ENCODE measurements at places on chromosomes 1 and 21.
A peak's percentile ranks its signal among the peaks of the same experiment; 100 is the strongest.

DNA sequence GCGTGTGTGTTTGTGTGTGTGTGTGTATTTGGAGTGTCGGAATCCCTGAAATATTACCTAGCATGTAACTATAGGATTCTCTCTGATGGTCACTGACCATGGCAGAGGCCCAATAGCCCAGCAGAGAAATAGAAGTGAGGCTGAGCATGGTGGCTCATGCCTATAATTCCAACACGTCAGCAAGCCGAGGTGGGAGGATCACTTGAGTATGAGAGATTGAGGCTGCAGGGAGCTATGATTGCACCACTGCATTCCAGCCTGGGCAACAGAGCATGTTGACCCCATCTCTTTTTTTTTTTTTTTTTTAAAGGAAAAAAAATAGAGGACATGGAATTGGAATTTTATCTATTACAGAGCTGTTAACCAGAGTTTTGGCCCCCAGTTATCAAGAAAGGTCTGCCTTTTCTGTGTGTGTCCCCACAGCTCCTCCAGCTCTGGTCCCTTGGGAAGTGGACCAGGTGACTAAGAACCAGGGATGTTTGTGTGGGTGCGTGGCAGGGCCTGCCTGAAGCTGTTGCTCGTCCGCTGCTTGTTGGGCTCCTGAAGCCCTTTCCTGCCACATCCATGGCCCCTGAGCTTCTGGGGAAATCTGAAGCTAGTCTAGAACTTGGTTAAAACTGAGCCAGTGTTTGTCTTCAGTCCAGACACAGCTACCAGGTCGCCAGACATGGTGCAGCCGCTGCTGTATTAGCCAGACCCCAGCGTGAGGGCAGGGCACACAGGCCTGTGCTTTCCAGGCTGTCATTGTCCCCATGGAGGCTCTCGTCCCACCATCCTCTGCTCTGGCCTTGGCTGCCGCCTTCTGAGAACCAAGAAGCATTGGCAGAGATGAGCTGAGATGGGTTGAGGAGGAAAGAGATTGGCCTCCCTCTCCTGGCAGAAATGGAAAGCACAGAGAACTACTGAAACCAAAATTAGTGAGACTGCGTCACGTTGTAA, 25.5 kb downstream of the CAPN9 start:
- DNase-seq = no peak

DNA sequence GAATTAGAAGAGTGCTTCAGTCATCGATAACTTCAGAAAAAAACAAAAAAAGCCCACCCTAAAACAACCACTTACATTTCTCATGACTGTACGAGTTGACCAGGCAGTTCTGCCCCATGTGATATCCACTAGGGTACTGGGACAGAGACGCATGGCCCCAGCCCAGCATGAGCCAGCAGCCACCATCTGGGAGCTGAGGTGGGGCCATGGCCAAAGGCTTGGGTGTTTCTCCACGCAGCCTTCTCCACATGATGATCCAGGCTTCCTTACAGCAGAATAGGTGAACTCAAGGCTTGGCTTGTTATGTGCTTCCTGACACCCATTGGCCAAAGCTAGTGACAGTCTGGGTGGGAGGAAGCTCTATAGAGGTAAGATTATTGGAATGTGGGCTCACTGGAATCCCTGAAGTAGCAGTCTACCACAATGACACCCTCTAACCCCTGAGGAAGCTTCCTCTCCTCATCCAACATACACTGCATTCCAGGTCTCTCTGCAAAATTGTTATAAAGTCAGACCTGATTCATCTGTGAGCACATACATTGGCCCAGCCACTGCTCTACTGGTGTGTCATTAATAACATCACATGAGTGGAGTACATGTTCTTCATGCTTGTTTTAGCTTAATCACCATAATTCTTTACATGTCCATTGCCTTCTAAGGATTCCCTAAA, 66.3 kb upstream of the NTPCR start:
- DNase-seq = no peak

- no peak for DNase-seq
These were observed 5.8 kb upstream of the NDUFV3 start for GRCh38 chr21:42887326-42887725.

- DNase-seq = no peak
These were observed 116.3 kb downstream of the NCAM2 start for GRCh38 chr21:21114461-21114860.

- DNase-seq = no peak
These were observed 18.7 kb downstream of the CHRNB2 start for GRCh38 chr1:154586231-154586630.

GRCh38 chr1:209544098-209544497, 39.4 kb upstream of the CAMK1G start:
- no peak for DNase-seq

GRCh38 chr1:67571901-67572593, 113.0 kb upstream of the GADD45A start:
- DNase-seq = no peak

- no peak for DNase-seq
These were observed 569 bp downstream of the FALEC start for GRCh38 chr1:150516050-150516591.

DNA sequence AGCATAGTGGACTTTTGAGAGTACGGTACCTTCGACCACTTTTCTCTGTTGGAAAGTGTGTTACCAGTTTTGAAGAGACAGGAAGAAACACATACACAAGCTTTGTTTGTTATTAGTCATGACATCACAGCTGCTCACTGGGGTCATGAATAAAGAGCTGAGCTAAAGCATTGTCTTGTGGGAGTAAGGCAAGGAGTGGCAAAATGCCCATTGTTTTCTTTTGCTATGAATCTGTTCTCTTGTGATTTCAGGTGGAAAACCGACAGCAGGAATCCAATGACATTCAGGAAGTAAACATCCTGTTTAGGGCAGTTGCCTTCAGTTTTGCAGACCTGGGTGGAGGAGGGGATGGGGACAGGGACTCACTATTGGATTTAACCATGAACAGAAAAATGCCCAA, 66.2 kb downstream of the RGL1 start:
- DNase-seq = no peak

- DNase-seq = no peak
These were observed 46.5 kb downstream of the NCF2 start for GRCh38 chr1:183543619-183544204.

GRCh38 chr1:222618001-222618879, at the start of gene MIA3:
Gene MIA3 (plus strand): TSS chr1:222618097. CDS start chr1:222618111, 14 bp downstream.
- DNase-seq = peak; percentile 61

DNA sequence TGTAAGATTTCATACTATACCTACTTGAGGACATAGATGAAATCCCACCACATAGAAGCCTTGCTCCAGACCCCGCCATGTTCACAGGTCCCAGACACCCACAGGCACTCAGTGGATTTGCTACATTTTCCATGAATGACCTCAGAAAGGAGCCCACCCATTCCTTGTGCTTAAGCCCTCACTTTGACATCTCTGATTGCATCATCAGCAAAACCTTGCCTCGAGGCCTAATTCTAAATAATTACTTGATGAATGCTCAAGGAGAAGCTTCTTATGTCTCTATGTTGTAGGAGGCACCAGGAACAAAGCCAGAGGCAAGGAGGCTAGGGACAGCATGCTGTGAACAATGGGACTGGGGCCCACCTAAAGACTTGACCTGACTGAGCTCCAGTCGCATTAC, 12.1 kb downstream of the OVGP1 start:
- DNase-seq = no peak

GRCh38 chr1:212188599-212189351, 96.4 kb upstream of the PPP2R5A start:
- DNase-seq = no peak

DNA sequence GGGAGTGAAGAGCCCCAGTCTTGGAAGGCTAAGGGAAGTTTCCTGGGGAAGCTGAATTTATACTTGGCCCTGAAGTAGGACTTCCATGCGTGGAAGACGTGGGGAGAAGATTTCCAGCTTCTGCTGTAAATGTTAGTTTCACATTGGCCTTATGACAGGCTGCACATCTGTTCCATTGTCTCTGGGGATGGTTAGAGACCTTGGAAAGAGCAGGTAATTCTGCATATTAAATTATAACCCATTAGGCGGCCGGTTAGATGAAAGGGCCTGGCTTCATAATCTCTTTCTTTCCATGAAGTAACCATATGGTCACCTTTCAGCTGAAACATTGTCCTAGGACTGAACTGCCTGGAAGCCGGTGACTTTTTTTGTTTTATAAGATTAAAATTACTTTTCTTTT, 37.5 kb downstream of the DPT start:
- DNase-seq = no peak

- DNase-seq = no peak
These were observed 1.0 kb downstream of the YOD1 start for GRCh38 chr1:207049974-207050391.

DNA sequence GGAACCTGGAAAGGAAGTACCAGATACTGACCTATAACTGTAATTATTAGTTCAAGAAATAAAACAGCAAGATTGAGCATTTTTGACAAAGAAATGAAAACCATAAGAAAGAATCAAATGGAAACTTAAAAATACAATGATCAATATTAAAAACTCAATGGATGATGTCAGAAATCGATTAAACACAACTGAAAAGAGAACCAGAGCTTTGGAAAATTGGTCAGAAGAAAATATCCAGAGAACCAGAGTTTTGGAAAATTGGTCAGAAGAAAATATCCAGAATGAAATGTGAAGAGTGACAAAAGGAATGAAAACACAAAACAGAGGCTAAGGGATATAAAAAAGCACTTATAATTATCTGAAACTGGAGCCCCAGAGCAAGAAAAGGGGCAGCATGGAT, 438.6 kb downstream of the AJAP1 start:
- DNase-seq = no peak

DNA sequence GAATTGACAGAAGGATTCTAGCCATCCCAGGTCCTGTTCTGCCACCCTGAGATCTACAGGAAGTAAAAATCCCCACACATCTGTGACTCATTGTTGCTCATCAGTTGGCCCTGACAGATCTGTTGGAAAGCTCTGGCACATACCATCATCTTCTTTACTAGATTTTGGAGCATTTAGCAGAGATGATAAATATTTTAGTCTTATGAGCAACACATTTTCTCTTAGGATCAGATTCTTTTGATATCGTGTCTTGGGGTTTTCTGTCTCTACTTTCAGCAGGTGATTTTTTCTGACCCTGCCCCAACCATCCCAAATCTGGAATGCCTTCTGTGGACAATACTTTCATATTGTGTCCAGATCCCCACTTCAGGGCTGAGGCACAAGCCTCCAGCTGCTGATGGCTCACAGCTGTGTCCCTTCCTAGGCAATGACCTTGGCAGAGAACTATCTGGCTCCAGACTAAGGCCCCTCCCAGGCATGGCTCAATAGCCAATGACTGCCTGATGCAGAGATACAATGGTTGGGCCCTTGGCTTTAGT, 102.8 kb downstream of the GDAP2 start:
- no peak for DNase-seq

DNA sequence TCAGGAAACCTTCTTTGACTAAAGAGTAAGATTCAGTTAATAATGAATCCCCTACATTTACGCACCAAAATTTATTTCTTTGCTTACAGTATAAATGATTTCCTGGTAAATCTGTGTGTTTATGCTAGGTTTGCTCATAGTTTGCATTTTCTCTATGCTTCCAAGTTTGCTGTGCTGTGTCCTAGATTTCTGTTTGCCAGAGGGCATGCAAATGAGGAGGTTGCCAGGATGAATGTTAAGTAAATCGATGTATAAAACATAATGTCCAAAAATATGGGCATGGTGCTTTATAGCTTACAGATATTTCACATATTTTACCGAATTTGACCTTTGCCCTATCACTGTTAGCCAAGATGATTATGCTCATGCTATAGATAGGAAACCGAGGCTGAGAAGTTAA, 63.8 kb downstream of the TBX19 start:
- DNase-seq = no peak

DNA sequence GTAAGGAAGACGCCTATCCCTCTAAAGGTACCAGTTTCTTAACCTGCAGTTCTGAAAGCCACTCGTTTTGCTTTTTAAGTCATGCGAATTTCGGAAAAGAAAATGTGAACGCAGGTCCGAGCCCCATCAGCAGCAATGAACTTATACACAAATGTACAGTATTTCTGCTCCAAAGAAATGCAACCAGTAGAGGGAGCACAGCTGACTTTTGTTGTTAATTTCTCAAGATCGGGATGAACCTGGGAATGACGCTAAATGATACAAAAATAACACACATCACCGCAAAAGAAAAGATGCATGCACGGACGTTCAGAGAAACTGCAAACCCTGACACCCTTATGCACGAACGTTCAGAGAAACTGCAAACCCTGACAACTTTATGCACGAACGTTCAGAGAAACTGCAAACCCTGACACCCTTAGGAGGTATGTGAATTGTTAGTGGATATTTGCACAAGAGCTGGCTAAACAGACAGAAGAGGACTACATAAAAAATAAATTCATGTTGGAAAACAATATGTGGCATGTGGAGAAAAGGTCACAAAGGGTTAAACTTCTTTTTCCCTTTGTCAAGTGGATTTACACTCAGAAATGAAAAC, 3.5 kb upstream of the TIAM1 start:
- DNase-seq = no peak

DNA sequence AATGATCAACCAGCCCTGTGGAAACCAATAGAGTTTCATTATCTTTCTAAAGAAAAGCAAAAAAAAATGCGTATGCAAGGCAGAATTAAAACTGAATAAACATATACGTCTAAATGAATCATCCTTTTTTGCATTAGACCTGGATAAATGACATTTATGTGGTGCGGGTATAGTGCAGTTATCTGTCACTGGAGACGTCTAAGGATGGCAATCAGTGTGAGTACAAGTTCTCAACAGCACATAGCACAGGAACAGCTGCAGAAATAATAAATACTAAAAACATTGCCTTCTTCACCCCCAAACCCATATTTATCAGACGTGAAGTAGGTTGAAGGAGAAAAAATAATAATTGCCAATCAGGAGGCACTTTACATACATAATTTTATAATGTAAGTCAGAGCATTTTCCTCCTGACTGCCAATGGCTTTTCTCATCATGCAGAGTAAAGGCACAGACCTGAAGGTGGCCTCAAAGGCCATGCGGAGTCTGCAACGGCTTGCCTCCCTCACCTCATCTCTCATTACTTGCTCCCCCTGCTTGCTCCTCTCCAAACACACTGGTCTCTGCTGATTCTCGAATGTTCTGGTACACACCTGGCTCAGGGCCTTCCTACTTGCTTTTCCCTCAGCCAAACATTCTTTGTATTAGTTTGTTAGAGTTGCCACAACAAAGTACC, 574.7 kb upstream of the PLXNA2 start:
- no peak for DNase-seq

- DNase-seq = no peak
These were observed 892.5 kb downstream of the PLA2G4A start for GRCh38 chr1:187721216-187721615.

- no peak for DNase-seq
These were observed 34.2 kb downstream of the BATF3 start for GRCh38 chr1:212665241-212666115.

GRCh38 chr1:9127395-9128165, 1.3 kb downstream of the GPR157 start:
- no peak for DNase-seq

DNA sequence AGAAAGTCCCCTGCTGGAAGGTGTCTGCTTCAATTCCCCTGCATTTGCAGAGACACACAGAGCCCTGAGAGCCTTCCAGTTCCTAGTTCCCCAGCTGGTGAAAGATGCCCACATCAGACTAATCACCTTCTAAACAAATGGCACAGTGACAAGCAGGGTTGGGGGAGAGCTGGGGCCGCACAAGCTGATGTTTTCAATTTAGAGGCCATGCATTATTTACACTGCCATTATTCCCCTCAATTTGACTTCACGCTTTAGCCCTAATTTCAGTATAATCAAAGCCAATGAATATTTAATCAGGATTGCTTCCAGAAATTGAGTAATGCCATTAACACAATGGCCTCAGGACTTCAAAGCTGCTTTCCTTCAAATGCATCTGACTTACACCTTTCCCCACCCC, 81.5 kb downstream of the BEND5 start:
- no peak for DNase-seq

GRCh38 chr1:171655746-171656116, 3.2 kb upstream of the MYOC start:
- no peak for DNase-seq
